ENCODE measurements at places on chromosomes 6 and 20.

DNA sequence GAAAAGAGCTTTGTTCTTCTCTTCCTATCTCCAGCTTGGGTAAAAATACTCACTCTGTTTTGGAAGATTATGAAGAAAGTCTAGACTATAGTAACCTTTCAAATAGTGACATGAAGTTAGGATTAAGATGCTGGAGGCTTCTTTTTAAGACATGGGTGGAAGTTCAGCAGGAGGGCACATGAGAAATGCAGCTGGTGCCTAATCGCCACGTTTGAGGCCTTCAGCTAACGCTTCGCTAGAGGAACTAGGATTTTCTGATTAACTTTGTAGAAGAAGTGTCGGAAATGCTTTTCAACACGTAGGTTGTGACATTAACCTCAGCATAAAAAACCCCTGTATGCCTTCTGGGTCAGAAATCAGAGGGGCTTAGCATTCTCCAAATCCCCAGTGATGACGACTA, 348.1 kb upstream of the MAP3K7 start:
- no peak for DNase-seq

DNA sequence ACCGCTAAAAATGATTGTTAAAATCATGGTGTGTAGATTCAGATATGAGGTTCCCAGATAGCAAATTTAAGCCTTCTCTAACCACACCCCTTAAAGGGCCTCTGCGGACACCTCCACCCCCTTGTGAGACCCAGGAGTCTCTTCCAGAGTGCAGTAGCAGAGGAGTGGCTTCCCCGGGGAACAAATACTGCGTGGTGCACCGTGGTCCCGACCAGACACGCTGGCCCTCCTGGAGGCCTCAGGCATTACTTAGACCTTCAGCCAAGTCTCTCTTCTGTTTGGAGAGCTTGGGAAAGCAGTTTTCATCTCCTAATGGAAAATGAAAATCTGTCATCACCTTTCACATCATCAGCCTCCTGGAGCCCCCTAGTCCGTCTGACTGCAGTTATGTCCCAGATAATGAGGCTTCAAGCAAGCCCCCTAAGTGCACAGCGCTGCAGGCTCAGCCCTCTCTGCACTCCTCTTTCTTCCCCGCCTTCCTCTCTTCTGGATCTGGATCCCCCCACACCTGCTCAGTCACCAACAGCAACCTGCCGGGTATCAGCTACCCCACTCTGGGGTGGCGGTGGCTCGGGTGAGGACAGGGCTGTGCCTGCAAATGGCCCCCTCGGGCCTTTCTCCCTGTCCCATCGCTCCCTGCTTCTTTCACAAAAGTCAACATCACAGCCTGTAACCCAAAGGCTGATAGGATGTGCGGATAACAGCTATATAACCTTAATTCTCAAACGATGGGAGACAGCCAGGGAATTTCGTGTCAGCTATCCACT, 58.8 kb upstream of the TAGAP start:
- no peak for DNase-seq

DNA sequence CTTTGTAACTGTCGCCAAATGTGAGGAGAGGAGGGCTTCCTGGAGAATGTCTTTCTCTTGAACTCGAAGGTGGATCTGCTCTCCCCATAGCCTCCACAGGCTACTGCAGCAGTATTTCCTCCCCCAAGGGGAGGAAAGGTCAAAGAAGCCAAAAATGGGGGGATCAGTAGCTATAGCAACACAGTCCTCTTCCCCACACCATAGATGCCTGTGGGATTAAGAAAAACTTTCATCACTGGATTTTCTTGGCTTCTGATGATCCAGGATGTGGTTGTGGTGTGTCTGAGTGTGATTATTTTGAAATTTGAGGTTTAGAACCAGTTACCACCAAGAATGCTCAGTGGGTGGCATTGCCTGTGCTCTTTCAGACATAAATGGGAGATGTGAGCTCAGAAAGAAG, 140.1 kb upstream of the SPACA1 start:
- no peak for DNase-seq

DNA sequence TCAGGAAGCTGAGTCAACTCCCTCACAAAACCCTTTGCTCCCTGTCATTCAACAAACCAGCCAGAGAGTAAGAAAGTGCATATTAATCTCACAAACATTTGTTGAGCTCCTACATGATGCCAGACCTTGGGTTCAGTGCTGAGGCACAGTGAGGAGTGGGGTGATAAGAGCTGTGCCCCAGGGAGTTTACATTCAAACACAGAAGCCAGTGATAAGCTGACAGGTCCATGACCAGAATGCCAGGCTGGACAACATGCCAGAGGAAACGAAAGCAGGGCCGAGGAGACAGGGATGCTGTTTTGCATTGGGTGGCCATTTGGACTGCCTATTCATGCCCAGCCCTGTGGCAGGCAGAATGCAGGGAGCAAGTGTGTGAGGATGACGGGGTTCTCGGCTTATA, 76.7 kb downstream of the LRFN2 start:
- no peak for DNase-seq

- DNase-seq: no peak
These were observed 90.1 kb downstream of the ZNF217 start for GRCh38 chr20:53503517-53503919.

- DNase-seq: no peak
These were observed 70.8 kb downstream of the TPD52L1 start for GRCh38 chr6:125224231-125224861.

DNA sequence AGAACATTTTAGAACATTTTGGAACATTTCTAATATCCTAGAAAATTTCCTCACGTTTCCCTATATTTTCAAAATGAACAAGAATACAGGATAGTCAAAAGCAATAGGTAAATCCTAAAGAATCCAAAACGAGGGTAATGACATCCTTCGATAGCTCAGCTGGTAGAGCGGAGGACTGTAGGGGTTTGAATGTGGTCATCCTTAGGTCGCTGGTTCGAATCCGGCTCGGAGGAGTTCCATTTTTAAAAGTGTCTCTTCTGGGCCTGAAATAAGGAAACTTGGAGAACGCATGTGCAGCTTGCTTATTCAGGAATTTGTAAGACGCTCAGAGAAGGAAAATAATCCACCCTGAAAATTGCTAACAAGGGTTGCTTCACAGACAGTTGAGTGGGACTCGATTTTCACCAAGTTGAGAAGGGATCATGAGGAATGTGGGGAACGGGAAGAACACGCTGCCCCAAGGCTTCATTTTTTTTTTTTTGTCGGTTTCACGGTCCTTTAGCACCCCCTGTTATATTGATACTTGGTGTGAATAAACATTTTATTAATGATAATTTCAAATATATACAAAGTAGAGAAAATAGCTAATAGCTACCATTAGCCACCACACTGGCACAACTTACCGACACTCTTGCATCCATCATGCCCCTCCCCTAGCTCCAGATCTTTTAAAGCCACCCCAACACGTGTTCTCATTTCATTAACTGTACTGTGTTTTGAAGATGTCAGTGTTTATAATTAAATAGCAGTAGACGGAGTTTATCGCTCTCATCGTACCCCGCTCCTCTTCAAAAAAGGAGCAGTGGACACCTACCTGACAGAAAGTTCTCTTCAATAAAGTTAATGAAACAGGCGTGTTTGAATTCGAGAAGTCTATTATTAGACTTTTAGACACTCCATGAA, 1.8 kb upstream of the ABT1 start:
- DNase-seq: no peak

DNA sequence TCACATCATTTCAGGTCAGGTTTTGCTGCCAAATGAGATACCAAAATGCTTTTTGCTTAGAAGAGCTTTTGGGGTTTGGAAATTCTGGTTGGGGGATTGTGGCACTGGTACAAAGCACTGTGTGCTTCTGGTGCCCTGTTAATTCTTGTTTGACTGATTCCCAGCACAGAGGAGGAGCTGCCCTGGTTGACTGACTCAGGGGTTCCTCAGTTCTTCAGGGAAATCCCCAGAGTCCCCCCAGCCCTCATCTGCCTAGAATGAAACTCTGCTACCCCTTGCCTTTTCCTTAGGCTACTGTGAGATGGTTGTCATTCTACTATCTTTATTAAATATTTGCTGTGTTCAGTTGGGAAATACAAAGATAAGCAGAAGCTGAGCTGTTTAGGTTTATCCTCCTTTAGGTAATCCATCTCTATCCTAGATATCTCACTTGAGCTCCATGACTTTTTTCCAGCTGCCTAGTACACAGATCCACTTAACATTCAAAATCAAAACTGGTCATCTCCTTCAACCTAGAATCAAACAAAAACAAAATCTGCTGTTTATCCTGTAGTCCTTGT, 24.9 kb upstream of the TSPYL1 start:
- DNase-seq: no peak

- DNase-seq: no peak
These were observed 27.4 kb downstream of the COL11A2 start for GRCh38 chr6:33164665-33165373.

DNA sequence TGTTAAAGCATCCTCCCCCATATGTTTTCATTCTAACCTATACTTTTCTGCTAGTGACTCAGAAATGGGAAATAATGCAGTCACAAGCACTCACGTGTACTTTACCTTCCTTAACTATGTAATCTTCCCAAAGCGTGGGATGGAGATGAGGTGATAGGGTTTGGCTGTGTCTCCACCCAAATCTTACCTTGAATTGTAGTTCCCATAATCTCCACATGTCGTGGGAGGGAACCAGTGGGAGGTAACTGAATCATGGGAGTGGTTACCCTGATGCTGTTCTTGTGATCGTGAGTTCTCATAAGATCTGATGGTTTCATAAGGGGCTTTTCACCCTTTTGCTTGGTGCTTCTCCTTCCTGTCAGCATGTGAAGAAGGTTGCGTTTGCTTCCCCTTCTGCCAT, 35.4 kb downstream of the AGPAT4 start:
- no peak for DNase-seq

GRCh38 chr20:32189691-32190615, 17.6 kb downstream of the PLAGL2 start:
- peak; percentile 9 for DNase-seq

DNA sequence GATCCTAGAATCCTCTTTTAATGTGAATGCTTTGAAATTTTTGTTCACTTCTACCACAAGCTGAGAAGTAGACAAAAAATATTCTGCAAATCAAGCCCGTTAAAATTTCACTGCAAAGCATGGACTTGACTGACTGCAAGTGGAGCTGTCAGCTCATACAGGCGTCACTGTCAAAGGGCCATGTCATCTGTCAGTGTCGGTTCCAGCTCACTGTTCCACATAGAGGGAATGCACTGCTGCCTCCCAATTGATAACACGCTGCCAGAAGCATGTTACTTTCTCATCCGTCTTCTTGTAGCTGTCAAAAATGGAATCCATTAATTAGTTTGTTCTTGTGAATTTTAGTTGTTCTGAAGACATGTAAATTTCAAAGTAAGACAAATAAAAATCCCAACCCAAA, 50.4 kb upstream of the FBXL4 start:
- no peak for DNase-seq

- DNase-seq: no peak
These were observed 67.6 kb upstream of the BTBD3 start for GRCh38 chr20:11849976-11850670.

GRCh38 chr20:56691325-56691998, 62.4 kb downstream of the TFAP2C start:
- DNase-seq: no peak

DNA sequence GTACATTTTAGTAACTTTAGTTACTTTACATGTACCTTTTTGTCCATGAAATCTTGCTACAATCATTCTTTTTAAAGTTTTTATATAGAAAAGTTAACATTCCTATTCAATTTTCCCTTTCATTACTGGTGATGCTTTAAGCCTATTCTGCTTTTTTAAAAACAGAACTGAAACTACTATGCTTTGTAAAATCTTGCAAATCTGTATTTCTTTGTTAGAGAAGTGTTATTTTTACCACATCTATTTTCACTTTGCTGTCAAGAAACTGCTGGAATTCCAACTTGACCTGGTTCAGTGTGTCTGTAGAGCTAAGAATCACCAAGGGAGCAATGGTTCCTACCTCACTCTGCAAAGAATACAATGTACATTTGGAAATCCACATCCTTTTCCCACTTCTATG, 21.8 kb upstream of the SAMD5 start:
- DNase-seq: no peak

- no peak for DNase-seq
These were observed 106.6 kb downstream of the TRIM27 start for GRCh38 chr6:28816909-28817807.

DNA sequence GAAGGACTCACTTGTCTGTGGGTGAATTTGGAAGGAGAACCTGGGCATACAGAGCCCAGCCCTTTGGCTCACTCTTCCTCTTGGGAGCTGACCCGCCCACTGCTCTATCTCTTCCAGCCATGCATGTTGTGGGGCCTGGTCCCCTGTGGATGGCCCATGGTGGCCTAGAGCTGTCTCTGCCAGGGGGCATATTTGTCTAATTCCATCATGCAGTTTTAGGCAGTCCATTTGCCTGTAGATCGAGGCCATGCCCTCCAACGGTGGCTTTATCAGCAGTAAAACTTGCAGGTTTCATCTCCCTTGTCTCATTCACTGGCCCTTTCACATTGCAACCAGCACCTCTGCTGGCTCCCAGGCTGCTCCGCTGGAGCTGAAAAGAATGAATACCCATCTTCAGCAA, 12.9 kb upstream of the EZR start:
- DNase-seq: no peak

GRCh38 chr6:73665686-73666319, 12.0 kb upstream of the SLC17A5 start:
- no peak for DNase-seq

Measured in activated T-helper 1 cell treated with anti-CD3 and anti-CD28 coated beads, Interleukin-2, amount 50 U/mL, for 16 hours (primary cell).